ENCODE measurements at places on chromosomes 11 and 22.

GRCh38 chr11:98531576-98531975 is 489.2 kb upstream of the CNTN5 start:
- DNase-seq = no peak

- DNase-seq = no peak
Observed at GRCh38 chr11:121625777-121626506, 173.2 kb upstream of the SORL1-AS1 start.

- no peak for DNase-seq
Observed at GRCh38 chr11:42967653-42968052, 344.1 kb upstream of the API5 start.

- no peak for DNase-seq
Observed at GRCh38 chr11:93493252-93493897, 49.8 kb downstream of the SMCO4 start.

All from T-helper 9 cell (primary cell).